Mononuclear cell (primary cell): ENCODE measurements at places on chromosomes 5 and 9. TPM values are rescaled to one million over a fixed set of nuclear protein-coding genes. Genes with fewer than 3 reads are reported as not detected.

Gene FAM78A
- total RNA-seq, result 32.3 TPM

Gene C1QTNF2
- 0.10 TPM for total RNA-seq

Gene PCDHB5
- total RNA-seq, result 0.10 TPM

Gene EQTN
- not detected for total RNA-seq

Gene TLX3
- total RNA-seq, result not detected

Gene ENC1
- 31.9 TPM for total RNA-seq

Gene HSPA4
- total RNA-seq, result 39.9 TPM

Gene PCDHGA7
- total RNA-seq, result 0.42 TPM

Gene PTGR1
- total RNA-seq, result 0.31 TPM

Gene SURF4
- 82.2 TPM for total RNA-seq
